ENCODE measurements at places on chromosomes 6 and 20.

- DNase-seq, result peak; percentile 40
Observed at GRCh38 chr6:87879132-87879861, 168.3 kb upstream of the SPACA1 start.

DNA sequence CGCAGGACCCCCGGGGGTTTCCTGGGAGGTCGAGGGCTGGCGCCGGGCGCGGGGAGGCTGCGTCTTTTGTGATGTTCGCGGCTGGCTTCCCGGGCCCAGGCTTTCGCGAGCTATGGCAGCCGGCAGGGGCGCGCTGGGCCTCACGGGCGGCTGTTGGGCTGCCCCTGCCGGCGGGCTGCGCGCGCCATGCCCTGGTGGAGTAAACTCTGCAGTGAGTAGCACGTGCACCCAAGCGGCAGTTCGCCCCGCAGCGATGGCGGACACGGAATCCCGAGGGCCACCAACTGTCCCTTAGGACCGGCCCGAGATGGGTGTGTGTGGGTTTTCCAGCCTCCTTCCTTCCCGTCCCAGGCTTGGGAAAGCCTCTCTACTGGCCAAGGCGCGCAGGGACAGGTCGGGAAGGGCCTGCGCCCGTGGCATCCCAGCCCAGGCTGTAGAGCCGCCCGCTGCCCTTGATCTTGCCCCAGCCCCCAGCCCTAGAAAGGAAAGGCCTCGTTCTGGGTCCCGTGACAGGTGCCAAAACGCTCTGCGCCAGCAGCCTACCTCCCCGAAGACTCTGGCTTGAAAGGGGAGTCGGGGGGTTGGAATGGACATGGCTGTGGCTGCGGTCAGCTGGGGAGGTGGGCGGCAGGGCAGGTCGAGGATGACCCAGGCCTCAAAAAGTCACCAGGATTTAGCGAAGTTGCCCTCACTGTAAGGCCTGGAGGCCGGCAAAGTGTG lies 49.7 kb downstream of the ZBTB2 start:
- no peak for DNase-seq

GRCh38 chr20:57746201-57746600 lies 36.4 kb upstream of the PMEPA1 start:
- no peak for DNase-seq

- DNase-seq, result no peak
Observed at GRCh38 chr20:29326376-29327070, 1930.9 kb upstream of the DEFB115 start.

- DNase-seq, result peak; percentile 42
Observed at GRCh38 chr6:125094563-125094962, 59.0 kb upstream of the TPD52L1 start.

GRCh38 chr6:55836945-55837344 lies 38.4 kb downstream of the BMP5 start:
- no peak for DNase-seq

DNA sequence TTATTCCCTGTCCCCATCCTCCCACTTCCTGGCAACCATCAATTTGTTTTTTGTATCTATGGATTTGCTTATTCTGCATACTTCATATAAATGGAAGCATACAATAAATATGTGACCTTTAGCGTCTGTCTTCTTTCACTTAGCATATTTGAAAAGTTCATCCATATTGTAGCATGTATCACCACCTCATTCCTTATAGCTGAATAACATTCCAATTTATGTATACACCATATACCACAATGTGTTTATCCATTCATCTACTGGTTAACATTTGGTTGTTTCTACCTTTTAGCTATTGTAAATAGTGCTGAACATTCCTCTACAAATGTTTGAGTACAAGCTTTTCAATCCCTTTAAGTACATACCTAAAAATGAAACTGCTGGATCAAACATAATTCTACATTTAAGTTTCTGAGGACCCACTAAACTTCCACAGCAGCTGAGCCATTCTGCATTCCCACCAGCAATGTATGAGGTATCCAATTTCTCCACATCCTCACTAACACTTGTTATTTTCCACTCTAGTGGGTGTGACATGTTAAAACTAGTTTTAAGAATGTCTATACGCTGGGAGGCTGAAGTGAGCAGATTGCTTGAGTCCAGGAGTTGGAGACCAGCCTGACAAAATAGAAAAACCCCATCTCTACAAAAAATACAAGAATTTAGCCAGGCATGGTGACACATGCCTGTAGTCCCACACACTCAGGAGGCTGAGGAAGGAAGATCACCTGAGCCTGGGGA lies 32.9 kb downstream of the NUDT3 start:
- DNase-seq, result peak; percentile 48

DNA sequence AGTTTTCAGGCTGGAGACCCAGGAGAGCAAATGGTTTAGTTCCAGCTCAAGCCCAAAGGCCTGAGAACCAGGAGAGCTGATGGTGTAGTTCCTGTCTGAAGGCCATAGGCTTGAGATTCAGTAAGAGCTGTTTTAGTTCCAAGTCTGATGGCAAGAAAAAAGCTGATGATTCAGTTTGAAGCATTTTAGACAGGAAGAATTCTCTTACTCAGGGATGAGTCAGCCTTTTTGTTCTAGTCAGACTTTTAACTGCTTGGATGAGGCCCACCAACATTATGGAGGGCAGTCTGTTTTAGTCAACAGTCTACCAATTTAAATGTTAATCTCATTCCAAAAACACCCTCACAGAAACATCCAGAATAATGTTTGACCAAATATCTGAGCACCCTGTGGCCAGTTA lies 2.5 kb downstream of the ZSCAN26 start:
- peak; percentile 85 for DNase-seq

- no peak for DNase-seq
Observed at GRCh38 chr20:52534616-52535015, 343.0 kb upstream of the ZFP64 start.

- DNase-seq, result no peak
Observed at GRCh38 chr6:106381881-106382280, 21.4 kb downstream of the CRYBG1 start.

DNA sequence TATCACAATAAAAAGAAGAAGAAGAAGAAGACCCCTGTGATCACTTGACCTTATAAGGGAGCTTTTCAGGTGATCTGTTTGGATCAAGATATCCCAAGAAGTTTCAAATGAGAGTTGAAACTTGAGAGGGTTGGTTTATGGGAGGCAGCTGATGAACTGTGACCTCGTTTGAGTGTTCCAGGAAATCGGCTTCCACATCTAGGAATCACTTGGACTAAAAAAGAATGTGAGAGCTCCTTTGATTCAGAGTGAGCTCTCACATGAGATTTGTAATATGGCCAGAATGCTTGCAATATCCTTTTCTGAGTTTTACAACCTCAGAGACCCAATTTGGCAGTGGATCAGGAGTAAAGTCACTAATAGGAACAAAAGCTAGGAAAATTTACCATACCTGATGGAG lies 228.1 kb downstream of the ATXN1 start:
- no peak for DNase-seq

- peak; percentile 81 for DNase-seq
Observed at GRCh38 chr6:125252891-125253290, 48.9 kb downstream of the HDDC2 start.

DNA sequence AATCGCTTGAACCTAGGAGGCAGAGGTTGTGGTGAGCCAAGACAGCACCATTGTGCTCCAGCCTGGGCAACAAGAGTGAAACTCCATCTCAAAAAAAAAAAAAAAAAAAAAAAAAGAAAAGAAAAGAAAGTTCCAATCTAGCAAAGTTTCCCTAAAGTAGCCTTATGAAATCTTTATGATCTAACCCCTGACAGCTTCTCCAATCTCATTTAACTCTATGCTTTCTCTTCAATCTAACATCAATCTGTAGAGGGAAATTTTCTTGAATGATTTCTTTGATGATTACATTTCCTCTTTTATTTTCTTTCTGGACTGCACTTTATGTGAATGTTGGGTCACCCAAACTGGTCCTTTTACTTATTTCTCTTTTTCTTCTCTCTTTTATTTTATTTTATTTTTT lies 2.2 kb upstream of the SLC18B1 start:
- DNase-seq, result no peak

DNA sequence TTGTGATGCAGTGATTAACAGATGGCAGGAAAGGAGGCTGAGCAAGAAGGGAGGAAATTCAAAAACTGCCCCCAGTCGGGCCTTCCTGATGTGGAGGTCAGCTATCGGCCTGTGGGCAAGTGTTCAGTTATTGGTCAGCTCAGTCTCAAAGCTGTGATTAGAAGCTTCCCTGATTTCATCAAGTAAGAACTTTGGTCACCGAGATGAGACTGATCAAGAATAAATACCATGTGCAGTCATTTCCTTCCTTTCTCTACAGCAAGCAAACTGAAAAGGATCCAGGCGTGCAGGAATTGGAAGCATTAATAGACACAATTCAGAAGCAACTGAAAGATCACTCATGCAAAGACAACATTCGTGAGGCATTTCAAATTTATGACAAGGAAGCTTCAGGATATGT lies 69.7 kb downstream of the EFHC1 start:
- DNase-seq, result no peak

GRCh38 chr6:136425793-136426192 lies 124.4 kb downstream of the MAP7 start:
- DNase-seq, result no peak

DNA sequence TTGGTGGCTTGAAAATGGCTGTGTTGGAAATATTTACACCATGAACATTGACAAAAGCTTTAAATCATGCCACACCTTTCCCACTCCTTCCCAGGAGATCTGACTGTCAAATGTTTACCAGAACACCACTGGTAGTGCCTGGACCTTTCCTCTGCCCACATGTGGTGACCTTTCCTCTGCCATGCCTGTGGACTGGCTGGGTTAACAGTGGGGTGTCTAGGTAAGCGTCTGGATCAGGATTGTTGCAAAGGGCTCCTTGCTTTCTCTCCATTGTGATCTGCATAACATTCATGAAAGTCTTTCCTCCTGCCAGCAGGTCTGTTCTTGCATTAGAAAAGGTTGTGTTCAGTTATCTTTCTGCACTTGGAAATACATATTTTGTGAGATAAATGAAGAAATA lies 572.7 kb downstream of the DHX35 start:
- no peak for DNase-seq

- DNase-seq, result no peak
Observed at GRCh38 chr20:33276303-33277113, 6.5 kb upstream of the BPIFB1 start.

DNA sequence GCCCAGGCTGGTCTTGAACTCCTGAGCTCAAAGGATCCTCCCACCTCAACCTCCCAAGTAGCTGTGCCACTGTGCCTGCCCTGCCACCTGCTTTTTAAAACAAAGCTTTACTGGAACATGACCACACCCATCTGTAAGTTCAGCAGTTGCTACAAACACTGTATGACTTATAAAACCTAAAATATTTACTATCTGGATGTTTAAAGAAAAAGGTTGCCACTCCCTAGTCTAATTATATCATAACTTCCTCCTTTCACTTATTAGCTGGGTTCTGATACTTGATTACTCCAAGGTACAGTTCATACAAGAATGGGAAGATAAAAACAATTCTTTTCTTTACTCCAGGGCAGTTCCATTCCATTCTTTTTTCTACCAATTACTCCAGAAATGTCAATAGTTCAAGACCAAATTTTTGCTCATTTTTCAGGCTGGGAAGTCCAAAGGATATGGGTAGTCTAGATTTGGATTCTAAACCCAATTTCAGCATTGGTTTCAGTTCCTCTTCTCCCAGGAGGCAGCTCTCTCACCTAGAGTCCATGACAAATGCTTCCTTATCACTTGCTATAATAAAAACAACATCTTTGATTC lies 63.1 kb downstream of the SEC63 start:
- DNase-seq, result peak; percentile 24

DNA sequence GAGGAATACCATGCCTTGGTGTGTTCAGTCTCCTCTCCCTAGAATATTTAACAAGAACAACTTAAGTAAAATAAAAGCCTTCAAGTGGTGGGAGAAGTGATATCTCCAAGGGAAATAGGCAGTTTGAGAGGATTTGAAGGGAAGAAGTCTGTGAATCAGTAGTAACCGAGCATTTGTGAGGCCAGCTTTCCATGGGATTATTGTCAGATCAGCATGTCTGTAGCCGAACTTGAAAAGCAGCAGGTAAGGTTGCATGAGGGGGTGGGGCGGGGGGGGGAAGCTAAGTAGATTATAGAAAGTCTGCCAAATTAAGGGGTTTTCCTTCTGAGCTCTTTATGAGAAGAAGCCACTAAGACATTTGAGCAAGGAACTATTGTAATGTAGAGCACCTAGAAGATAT lies 92.6 kb downstream of the GRIK2 start:
- DNase-seq, result no peak

DNA sequence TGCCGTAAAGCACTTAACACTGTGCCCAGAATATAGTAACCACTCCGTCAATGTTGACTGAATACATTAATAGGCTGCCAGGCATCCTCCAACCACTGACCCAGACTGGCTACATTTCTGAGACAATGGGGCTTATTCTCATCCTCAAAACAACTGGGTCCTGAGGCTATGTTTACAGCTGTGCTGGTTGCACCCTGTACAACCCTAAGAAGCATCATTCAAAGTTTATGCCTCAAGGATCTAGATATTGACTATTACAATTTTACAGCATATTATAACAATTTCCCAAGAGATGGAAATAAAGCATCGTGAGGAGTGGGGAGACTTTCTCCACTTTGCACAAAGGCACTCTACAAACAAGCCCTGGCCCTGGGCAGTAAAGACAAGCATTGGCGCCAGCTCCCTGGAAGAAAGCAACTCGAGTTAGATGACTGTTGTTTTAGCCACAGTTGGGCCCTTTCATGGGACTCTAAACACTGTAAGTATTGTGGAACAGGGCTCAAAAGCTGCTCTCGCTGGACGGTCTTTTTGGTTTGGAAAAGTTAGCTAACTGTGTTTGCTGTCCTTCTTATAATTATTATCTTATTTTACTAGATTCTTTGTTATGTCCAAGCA lies 30.2 kb downstream of the MYLIP start:
- no peak for DNase-seq

GRCh38 chr6:6508643-6509042 lies 79.9 kb upstream of the LY86 start:
- no peak for DNase-seq

DNA sequence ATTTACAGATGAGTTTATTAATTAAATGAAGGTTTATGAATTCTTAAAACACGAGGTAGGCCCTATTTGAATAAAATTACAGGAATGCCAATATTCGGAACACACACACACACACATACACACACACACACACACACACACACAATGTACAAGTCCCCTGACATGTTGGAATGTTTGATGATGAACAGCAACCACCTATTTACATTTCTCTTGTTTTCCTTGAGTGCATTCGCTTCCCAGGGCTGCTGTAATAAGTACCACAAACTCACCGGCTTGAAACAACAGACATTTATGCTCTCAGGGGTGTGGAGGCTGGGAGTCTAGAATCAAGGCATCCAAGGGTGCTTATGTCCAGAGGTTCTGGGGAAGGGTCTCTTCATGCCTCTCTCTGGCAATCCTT lies 90.3 kb downstream of the SLC22A3 start:
- no peak for DNase-seq

- DNase-seq, result no peak
Observed at GRCh38 chr6:6920114-6920986, 187.4 kb upstream of the RREB1 start.

Data from LHCN-M2 (cell line).